NCI-H2029 treated with DMSO at 0.1 percent for 48 hours (cell line): ENCODE measurements at places on chromosomes 12 and 14.

- DNase-seq = no peak
These were observed 24.4 kb upstream of the KITLG start for GRCh38 chr12:88604646-88605045.

- DNase-seq = no peak
These were observed 41.4 kb downstream of the FBXL14 start for GRCh38 chr12:1552911-1553491.

GRCh38 chr12:96294831-96295230, 100.7 kb downstream of the ELK3 start:
- no peak for DNase-seq

GRCh38 chr12:129325566-129325965, 472.3 kb downstream of the GLT1D1 start:
- DNase-seq = no peak

GRCh38 chr14:57061009-57061711, 207.5 kb downstream of the EXOC5 start:
- DNase-seq = no peak

DNA sequence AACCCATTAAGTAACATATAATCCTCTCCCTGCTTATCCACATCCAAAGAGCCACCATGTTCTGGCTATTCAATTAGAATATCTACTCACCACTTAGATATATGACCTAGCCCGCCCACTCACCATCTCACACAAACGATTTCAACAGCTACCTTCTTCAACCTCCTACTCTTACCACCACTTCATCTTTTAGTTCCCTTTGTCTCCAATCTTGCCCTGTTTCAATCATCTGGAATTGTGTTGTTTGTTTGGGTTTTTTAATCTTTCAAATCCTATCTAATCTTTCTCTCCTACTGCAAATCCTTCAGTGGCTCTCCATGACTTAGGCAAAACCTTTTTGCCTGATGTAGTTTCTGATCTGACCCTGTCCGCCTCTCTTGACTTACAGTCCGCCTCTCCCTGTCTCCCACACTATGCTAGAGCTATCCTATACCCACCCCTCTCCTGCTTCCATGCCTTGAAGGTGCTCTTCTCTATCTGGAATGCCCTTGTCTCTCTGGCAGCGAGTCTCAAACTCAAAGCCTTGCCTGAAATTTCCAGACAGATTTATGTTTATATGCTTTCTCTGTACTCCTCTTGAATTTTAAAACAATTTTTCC, 161.0 kb upstream of the CRY1 start:
- DNase-seq = no peak
